ENCODE measurements at places on chromosomes 5 and 9.

DNA sequence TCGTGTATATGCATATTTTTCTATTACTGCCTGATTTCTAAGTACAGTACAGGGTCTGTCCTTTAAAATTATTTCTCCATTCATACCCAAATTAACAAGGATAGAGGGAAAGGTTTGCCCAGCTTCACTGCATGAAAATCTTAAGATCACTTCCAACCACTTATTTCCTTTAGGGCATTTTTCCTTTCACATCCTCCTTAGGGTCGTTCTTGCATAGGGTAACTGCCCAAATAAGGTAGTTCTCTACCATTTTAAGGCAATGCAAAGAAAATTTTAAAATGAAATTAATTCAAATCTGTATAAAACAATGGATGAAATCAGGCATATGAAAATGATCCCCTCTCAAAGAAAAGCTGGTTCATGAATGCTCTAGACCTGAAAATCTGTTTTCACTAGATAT lies 4.1 kb upstream of the CDC20B start:
- H3K27ac ChIP-seq: no peak overlapping the region
- peaks cover 67% of the 10 kb centered on the region for H3K27me3 ChIP-seq
- H3K36me3 ChIP-seq: no peaks in the 10 kb centered on the region

- H3K4me3 ChIP-seq: no peak overlapping the region
- no peaks in the 10 kb centered on the region for H3K4me1 ChIP-seq
These were observed 421.5 kb upstream of the DAP start for GRCh38 chr5:11182441-11183080.

DNA sequence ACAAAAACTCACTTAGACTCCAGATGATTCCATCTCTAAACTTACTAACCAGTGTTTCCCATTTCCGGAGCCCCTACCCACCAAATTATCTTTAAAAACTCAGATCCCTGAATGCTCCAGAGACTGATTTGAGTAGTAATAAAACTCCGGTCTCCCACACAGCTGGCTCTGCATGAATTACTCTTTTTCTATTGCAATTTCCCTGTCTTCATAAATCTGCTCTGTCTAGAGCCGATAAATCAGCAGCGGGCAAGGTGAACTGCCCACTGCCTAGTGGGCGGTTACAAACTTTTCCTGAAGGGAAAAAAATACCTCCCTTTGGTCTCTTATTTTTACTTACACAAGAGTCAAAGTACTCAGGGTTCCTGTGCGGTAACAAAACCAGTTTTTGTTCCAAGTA lies 624.4 kb upstream of the RORB start:
- no peak overlapping the region for H3K4me3 ChIP-seq
- DNase-seq: no peak
- H3K27ac ChIP-seq: no peak overlapping the region
- peaks cover 7% of the 10 kb centered on the region for H3K4me1 ChIP-seq
- H3K36me3 ChIP-seq: no peaks in the 10 kb centered on the region
- no peaks in the 10 kb centered on the region for H3K27me3 ChIP-seq

DNA sequence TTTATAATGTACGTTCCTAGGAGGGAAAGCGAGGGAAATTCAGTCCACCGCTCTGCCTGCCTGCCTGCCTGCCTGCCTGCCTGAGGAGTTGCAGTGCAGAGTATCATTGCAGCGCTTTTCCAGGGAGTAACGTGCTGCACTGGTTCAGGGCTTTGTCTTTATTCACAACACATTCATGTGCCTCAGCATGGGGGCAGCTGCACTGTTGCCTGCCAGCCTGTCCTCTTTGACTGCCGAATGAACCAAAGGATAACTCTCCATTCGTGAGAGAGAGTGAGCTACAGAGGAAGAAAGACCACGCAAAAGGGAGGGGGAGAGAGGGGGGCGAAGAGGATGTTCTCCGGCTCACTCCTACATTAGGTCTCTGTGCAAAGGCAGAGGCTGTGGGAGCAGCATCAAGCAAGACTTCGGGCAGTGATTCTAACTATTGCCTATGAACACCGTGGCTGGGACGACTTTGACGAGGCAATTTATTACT lies 791.2 kb downstream of the MAT2B start:
- no peaks in the 10 kb centered on the region for H3K36me3 ChIP-seq
- no peak overlapping the region for H3K27ac ChIP-seq
- H3K27me3 ChIP-seq: no peaks in the 10 kb centered on the region
- H3K4me3 ChIP-seq: no peak overlapping the region

DNA sequence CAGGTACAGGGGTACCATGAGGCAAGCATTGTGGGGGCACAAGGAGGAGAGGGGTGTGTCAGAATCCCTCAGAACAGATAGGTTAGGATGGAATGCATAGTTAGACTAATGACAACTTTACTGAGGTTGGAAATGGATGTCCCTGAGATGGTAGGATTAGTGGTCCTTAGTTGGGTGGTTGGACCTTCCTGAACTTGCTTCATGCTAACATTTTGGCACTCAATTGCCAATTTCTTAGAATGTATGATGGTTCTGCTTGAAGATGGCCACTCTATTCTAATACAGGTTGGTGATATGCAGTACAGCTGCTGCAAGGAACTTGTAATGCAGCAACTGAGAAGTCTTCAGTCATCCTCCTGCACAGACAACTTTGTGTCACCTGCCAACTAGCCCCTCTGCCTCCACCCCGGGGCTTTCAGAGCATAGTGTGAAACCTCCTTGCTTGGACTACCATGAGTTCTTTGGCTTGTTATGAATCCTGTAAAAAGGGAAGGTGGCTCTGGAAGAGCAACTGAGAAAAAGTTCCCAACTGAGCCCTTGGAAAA lies 5.4 kb downstream of the CCNI2 start:
- no peak for DNase-seq
- peaks cover 20% of the 10 kb centered on the region for H3K36me3 ChIP-seq
- no peak overlapping the region for H3K4me3 ChIP-seq
- peaks cover 43% of the 10 kb centered on the region for H3K4me1 ChIP-seq
- H3K27ac ChIP-seq: peak overlapping the region; percentile 73
- H3K27me3 ChIP-seq: no peaks in the 10 kb centered on the region

- DNase-seq: peak; percentile 51
- H3K36me3 ChIP-seq: peaks cover 57% of the 10 kb centered on the region
- H3K27ac ChIP-seq: peak overlapping the region; percentile 86
- no peaks in the 10 kb centered on the region for H3K27me3 ChIP-seq
These were observed 378 bp downstream of the DROSHA start for GRCh38 chr5:31531543-31531887.

- H3K27me3 ChIP-seq: no peaks in the 10 kb centered on the region
- no peak for DNase-seq
- H3K36me3 ChIP-seq: no peaks in the 10 kb centered on the region
- H3K4me3 ChIP-seq: no peak overlapping the region
These were observed 133.6 kb upstream of the CDH6 start for GRCh38 chr5:31059889-31060288.

DNA sequence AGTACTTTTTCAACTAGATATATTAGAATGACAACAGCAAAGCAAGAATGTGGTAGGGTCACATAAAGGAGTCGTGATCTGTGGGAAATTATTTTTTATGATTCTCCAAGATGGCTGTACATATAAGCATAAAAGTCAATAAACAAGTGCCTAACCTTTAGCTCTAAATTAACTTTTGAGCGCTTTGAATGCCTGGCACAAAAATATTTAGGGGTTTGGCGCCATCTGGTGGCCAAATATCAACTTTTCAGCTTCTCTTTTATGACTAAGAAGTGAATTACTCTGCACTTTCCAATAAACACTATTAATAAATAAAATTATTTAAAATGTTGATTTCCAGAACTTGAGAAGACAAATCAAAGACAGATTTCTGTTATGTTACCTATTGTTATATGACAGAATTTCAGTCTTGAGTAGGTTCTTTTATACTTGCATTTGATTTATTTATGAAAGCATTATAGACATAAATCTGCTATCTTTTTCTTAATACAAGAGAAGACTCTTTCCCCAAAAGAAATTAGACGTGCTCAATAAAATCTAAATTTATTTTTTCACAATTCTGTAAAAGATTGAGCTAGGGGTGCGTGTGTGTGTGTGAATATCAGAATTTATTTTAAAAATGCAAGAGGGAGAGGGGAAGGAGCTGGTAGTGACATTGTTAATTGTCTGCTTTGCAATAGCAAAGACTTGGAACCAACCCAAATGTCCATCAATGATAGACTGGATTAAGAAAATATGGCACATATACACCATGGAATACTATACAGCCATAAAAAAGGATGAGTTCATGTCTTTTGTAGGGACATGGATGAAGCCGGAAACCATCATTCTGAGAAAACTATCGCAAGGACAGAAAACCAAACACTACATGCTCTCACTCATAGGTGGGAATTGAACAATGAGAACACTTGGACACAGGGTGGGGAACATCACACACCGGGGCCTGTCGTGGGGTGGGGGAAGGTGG lies 36.7 kb upstream of the ARRDC3 start:
- no peaks in the 10 kb centered on the region for H3K27me3 ChIP-seq
- H3K4me1 ChIP-seq: peaks cover 18% of the 10 kb centered on the region
- H3K4me3 ChIP-seq: no peak overlapping the region
- no peaks in the 10 kb centered on the region for H3K36me3 ChIP-seq

- H3K27ac ChIP-seq: no peak overlapping the region
- peaks cover 16% of the 10 kb centered on the region for H3K36me3 ChIP-seq
- no peaks in the 10 kb centered on the region for H3K27me3 ChIP-seq
These were observed 254.2 kb downstream of the ARHGAP26 start for GRCh38 chr5:143024228-143024920.

DNA sequence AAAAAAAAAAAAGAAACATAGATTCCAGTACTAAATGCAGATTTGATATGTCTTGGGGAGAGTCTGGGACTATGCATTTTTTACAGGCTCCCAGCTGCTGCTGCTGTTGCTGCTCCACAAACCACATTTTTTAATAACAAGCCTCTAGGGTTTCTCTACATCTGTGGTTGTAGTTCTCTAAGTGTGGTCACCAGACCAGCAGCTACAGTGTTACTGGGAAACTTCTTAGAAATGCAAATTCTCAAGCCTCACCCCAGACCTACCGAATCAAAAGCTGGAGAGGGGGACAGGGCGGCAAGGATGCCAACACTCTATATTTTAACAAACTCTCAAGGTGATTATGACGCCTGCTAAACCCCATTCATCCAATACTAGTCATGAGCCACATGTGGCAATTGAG lies 293.4 kb upstream of the PTGER4 start:
- H3K27me3 ChIP-seq: no peaks in the 10 kb centered on the region
- H3K27ac ChIP-seq: no peak overlapping the region
- peaks cover 2% of the 10 kb centered on the region for H3K36me3 ChIP-seq

DNA sequence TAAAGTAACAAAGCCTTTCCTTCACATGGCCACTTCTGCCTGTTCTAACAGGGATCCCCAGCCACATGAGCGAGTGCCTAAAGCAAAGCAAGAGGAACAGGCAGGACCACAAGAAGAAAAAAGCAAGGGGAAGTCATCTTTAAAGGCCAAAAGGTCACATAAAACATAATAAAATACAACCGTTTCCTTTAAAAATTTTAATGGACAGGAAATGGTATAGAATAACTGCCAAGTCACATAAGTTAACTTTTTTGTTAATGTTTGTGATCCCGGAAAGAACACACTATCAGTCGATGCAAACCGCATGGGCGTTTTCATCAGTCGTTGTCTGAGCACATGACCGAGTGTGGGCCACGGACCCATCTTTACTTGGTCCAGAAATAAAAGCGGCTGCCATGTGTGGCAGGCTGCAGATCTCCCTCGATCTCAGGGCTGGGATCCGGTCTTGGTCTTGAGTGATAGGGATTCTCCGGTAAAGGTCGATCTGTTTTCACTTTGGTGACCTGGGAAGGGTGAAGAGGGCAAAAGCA lies 15.6 kb downstream of the NDUFA8 start:
- H3K36me3 ChIP-seq: peaks cover 16% of the 10 kb centered on the region
- no peaks in the 10 kb centered on the region for H3K4me1 ChIP-seq
- H3K27me3 ChIP-seq: no peaks in the 10 kb centered on the region
- no peak overlapping the region for H3K4me3 ChIP-seq
- no peak overlapping the region for H3K27ac ChIP-seq

DNA sequence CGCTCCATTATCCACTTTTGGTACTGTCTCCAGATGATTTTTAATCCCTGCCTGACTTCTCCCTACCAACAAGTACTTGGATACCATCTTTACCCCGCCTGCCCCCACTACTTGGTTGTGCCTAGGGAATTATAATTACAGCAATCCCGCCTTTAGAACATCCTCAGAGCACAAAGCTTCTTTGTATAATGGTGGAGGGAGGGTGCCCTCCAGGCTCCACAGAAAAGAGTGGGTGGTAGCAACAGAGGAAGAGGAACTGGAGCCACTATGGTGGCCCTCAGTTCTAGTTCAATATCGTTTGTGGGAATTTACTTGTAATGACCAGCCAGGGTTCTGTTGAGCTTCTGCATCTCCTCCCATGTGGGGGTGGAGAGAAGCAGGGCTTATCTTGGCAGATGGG lies 79.0 kb upstream of the RNF38 start:
- DNase-seq: no peak
- H3K4me1 ChIP-seq: peaks cover 28% of the 10 kb centered on the region
- H3K36me3 ChIP-seq: peaks cover 5% of the 10 kb centered on the region
- H3K4me3 ChIP-seq: no peak overlapping the region
- H3K27me3 ChIP-seq: no peaks in the 10 kb centered on the region
- peak overlapping the region; percentile 68 for H3K27ac ChIP-seq

DNA sequence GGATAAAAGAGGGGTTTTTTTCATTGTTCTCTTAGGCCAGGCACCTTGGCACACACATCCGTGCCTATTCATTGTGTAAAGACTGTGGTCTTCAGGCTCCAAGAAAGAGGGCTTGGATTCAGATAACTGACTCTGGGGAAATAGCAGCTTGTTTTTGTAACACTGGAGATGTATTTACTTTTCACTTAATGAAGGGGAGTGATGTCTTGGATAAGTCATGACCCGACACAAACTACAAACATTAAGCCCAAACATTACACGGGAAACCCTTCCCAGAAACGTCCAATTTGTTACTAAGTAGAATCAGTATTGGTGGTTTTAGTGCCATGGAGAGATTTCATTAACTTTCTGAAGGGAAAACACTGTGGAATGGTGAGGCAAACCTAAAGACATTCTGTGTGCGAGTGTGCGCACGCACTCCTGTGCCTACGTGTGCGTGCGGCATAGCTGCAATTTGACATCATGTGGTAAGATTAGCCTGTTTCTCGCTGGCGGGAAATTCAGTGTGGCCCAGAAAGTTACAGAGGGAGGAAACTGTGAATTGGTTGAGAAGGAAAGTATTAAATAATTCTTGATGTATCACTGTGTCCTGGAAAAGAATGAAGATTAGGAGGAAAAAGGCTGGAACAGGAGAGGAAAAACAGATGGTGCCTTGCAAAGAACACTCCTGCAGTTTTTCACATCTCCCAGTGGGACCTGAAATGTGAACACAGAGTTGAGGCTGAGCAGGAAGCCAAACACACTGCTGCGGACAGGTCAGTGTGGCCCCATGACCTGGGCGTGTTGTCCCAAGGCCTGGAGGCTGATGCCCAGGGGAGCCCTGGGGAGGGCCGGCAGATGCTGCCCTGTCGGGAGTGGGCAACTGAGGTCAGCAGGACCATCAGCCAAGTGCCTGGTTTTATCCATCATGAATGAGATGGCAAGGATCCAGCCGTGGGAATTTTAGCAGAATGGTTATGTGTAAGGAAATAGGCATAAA lies 108.5 kb downstream of the GAS1 start:
- DNase-seq: no peak
- H3K27me3 ChIP-seq: peaks cover 6% of the 10 kb centered on the region
- no peak overlapping the region for H3K4me3 ChIP-seq
- no peaks in the 10 kb centered on the region for H3K4me1 ChIP-seq
- no peaks in the 10 kb centered on the region for H3K36me3 ChIP-seq

Data from activated CD8-positive, alpha-beta T cell treated with anti-CD3 and anti-CD28 coated beads for 36 hours (primary cell).